ENCODE measurements at places on chromosomes 2 and 18.

GRCh38 chr2:21280793-21281192 lies 157.0 kb downstream of the TDRD15 start:
- no peaks in the 10 kb centered on the region for H3K27me3 ChIP-seq
- H3K4me1 ChIP-seq: no peaks in the 10 kb centered on the region
- no peak overlapping the region for H3K4me3 ChIP-seq
- DNase-seq: no peak
- H3K27ac ChIP-seq: no peak overlapping the region
- no peaks in the 10 kb centered on the region for H3K36me3 ChIP-seq

- H3K27ac ChIP-seq: no peak overlapping the region
- H3K4me1 ChIP-seq: peaks cover 7% of the 10 kb centered on the region
- DNase-seq: peak; percentile 31
- H3K36me3 ChIP-seq: no peaks in the 10 kb centered on the region
- H3K4me3 ChIP-seq: no peak overlapping the region
Observed at GRCh38 chr2:233080836-233081229, 20.7 kb downstream of the INPP5D start.

DNA sequence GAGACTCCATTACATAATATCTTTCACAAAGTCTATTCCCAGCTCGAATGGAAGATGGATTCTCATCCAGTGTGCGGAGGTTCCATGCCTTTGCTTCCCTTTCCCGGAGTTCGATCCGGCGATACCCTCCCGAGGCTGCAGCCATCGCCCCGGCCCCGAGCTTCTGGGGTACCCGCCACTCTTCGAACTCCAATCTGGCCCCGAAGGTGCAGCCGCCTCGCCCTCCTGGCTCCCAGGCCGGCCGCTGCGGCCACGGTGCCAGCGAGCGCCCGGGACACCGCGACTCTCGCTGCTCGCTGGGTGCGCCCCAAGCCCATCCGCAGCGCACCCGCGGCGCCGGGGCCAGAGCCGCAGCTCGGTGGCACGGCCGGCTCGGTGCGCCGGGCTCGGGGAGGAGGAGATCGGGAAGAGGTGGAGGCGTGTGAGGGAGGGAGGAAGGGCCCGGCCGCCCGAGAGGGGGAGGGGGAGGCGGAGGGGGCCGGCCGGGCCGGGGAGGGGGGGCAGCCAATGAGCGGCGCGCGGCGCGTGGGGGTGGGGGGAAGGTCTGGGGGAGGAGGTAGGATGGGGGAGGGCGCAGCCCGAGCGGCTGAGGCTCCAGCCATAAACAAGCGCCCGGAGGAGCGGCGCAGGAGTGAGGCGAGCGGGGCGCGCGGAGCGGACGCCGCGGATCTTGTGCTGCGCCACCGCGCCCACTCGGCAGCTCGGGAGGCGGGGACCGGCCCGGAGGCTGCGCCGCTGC lies at the start of gene CRIM1:
Gene CRIM1, plus strand, starts transcription at position 628 of the 739 bp plus-strand sequence. CDS start 515 bp downstream, outside the sequence.
- H3K27ac ChIP-seq: peak within 1 kb of the TSS; percentile 64
- no peaks in the 10 kb centered on the region for H3K27me3 ChIP-seq
- H3K36me3 ChIP-seq: no peaks in the 10 kb centered on the region
- H3K4me1 ChIP-seq: peaks cover 14% of the 10 kb centered on the region

GRCh38 chr2:108271691-108272253 lies 16.9 kb upstream of the SULT1C2 start:
- no peaks in the 10 kb centered on the region for H3K27me3 ChIP-seq
- peaks cover 8% of the 10 kb centered on the region for H3K4me1 ChIP-seq
- no peak overlapping the region for H3K27ac ChIP-seq
- H3K4me3 ChIP-seq: no peak overlapping the region
- no peak for DNase-seq

- no peak overlapping the region for H3K4me3 ChIP-seq
- H3K4me1 ChIP-seq: no peaks in the 10 kb centered on the region
- no peaks in the 10 kb centered on the region for H3K36me3 ChIP-seq
Observed at GRCh38 chr2:111054791-111055691, 65.7 kb upstream of the BCL2L11 start.

GRCh38 chr2:103009871-103010270 lies 248.0 kb downstream of the TMEM182 start:
- H3K27ac ChIP-seq: no peak overlapping the region
- no peaks in the 10 kb centered on the region for H3K36me3 ChIP-seq
- H3K27me3 ChIP-seq: peaks cover 3% of the 10 kb centered on the region
- H3K4me1 ChIP-seq: no peaks in the 10 kb centered on the region

DNA sequence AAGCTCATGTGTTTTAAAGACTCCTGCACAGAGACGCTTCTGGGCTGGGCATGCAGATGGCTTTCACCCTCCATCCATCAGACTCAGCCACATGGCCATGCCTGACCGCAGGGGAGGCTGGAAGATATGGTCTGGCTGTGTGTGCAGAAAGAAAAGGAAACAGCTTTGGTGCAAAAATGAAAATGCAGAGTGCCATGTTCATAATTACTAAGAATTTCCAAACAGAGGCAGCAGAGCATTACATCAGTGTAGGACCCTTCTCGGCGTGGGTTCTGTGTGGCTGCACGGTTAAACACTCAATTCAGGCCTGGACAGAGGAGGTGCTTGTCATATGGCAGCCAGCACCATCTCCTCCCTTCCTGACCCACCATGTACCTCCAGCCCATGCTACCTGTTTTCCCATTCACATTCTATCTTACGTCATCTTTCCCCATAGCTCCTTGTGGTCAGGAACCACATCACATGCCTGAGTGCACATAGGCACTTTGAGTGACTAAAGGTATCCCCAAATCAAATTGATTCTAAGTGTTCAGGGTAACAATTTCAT lies 200.3 kb upstream of the ID2 start:
- H3K36me3 ChIP-seq: no peaks in the 10 kb centered on the region
- peaks cover 16% of the 10 kb centered on the region for H3K4me1 ChIP-seq
- H3K27ac ChIP-seq: no peak overlapping the region
- H3K4me3 ChIP-seq: no peak overlapping the region
- DNase-seq: no peak

DNA sequence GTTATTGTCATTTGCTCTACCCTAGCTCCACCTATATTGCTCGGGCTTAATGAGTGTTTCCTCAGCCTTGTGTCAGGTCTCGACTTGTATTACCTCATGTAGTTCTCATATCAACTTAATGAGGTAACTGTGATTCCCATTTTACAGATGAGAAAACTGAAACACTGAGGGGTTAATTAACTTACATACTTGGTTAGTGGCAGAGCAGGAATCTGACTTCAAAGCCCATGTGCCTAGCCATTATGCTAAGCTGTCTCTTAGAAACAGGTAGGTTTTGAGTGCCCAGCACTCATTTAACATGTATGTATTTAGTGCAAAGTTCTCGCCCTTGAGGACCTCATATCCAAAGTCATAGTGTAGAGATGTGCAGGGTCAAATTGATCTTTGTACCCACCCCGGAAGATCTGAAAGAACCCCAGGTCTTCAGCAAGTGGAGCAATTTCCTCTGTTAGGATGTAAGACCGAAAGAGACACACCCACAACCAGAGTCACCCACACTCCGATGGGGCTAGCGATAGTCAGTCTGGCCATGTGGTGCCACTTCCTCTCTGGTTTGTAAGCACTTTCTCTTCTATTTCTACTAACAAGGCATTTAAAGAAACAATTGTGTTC lies 121.0 kb upstream of the SLC39A10 start:
- H3K27ac ChIP-seq: peak overlapping the region; percentile 49
- H3K36me3 ChIP-seq: no peaks in the 10 kb centered on the region
- no peak overlapping the region for H3K4me3 ChIP-seq
